WTC11 (cell line): ENCODE measurements at places on chromosomes 6 and 20.
A peak's percentile ranks its signal among the peaks of the same experiment; 100 is the strongest.

GRCh38 chr6:47484616-47485015 is 7.0 kb downstream of the CD2AP start:
- no peak for DNase-seq

DNA sequence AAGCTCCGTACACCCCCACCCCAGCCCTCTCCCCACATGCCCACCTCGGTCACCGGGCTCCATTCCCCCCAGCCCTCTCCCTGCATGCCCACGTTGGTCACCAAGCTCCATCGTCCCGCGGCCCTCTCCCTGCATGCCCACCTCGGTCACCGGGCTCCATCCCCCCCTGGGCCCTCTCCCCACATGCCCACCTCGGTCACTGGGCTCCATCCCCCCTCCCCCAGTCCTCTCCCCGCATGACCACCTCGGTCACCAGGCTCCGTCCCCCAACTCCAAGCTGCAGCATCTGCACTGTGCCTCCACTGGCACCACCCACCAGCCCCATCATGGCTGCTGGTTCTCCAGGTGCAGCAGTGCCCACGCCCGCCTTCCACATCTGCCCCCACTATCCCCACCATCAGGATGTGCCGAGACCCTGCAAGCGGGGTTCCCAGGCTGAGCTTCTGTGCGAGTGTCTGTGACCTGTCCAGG is 16.8 kb downstream of the TAF4 start:
- DNase-seq = peak; percentile 7

- DNase-seq = no peak
Observed at GRCh38 chr20:17439616-17440296, 91.4 kb downstream of the BFSP1 start.

DNA sequence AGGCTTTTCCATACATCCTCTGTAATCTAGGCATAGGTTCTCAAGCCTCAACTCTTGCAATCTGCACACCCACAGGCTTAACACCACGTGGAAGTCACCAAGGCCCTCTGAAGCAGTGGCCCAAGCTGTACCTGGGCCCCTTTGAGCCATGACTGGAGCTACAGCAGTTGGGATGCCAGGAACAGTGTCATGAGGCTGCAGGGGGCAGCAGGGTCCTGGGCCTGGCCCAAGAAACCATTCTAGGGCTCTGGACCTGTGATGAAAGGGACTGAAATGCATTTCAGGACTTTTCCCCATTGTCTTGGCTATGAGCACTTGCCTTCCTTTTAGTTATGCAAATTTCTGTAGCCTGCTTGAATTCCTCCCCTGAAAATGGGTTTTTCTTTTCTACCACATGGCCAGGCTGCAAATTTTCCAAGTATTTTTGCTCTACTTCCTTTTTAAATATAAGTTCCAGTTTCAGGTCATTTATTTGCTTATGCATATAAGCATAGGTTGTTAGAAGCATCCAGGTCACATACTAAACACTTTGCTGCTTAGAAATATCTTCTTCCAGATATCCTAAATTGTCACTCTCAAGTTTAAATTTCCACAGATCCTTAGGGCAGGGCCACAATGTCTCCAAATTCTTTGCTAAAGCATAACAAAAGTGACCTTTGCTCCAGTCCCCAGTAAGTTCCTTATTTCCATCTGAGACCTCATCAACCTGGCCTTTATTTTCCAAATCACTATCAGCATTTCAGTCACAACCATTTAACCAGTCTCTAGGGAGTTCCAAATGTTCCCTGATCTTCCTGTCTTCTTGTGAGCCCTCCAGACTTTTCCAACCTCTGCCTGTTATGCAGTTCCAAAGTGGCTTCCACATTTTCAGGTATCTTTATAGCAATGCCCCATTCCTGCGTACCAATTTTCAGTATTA is 48.6 kb upstream of the CD2AP start:
- DNase-seq = peak; percentile 62

DNA sequence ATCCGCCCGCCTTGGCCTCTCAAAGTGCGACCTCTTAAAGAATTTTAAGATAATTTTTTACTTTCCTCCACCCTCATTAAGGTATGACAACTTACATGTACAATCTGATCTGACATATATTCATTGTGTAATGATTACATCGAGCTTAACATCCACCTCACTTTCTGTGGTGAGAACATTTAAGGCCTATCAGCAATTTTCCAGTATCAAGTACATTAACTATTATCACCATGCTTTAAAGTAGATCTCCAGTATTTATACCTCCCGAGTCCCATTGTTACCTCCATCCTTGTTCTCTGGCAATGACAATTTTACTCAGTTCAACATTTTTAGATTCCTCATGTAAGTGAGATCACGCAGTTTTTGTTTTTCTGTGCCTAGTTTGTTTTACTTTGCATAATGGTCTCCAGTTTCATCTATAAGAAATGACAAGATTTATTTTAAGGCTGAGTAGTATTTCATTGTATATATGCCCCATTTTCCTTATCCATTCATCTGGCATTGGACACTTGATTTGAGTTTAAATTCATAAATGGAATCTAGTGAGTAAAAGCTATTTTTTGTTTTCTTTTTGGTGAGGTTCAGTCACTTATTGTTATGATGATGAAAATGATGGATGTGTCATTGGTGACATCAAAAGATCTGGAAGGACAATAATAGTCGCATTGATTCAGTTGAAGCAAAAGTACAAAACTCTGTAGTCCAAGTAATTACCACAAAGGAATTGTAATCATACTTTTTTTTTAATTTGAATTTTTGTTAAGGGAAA is 87.0 kb downstream of the OR2B2 start:
- no peak for DNase-seq

DNA sequence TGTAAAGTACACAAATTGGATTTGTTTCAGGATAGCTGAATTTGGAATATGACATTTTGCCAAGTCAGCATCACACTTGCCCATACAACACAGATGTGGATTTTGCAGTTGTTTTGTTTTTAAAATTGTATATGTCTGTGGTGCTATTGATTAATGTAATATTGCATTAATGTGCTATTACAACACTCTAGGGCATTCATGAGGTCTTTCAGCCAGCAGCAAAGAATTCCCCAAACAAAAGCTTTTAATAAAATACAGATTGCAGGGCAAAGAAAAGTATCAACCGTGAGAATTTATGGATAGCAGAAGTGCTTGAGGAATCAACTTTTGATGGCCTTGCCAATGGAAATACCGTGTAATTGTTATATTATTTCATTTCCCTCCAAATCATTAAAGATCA is 144.9 kb downstream of the AIG1 start:
- DNase-seq = no peak

GRCh38 chr6:116531675-116532570 is 13.6 kb downstream of the TRAPPC3L start:
- DNase-seq = peak; percentile 79

DNA sequence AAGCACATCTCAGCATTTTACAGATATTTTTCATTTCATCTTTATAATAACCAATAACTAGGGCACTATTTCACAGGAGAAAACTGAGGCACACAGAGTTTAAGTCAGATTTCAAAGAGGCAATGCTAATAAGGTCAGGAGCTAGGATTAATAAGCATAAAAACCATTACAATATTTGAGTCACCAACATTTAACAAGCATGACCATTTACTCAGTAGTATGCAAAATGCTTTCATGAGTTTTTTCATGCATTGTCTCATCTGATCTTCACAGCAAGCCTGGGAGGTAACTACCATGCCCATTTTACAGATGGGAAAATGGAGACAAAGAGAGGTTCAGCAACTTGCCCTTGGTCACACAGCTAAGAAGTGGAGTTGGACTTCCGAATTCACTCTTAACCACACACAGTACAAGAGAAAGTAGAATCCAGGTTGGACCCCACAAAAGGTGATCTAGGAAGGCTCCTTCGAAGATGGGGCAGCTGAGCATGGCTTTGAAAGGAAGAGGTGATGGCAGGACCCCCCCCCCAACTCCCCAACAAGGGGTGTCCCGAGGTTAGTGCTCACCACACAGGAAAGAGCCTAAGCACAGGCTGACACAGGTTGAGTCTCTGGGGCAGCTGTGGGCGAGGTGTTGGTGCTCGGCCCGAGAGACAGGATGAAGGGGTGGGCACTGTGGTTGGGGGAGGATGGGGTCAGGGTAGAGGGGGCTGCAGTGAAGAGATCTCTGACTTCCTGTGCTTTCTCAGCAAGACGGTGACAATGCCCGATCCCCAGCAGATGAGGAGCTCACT is 108.8 kb downstream of the PREX1 start:
- DNase-seq = no peak

DNA sequence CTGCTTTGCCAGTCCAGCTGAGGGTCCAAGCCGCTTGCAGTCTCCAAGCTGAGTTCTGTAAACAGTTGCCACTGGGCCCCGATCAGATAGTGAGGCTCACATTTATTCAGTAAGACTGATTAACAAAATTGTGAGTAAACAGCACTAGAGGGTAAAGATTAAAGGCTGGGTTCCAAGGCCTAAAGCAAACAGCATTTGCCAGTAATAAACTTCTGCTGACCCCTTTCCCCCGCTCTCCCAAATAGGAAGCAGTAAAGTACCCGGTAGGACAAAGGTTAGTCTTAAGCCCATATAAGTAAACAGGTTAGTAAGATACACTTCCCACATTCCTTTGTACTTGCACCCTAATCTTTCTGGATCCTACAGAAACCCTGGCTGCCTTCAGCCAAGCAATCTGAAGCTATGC is 181.8 kb downstream of the MEI4 start:
- DNase-seq = no peak
